ENCODE measurements at places on chromosomes 1 and 21.

DNA sequence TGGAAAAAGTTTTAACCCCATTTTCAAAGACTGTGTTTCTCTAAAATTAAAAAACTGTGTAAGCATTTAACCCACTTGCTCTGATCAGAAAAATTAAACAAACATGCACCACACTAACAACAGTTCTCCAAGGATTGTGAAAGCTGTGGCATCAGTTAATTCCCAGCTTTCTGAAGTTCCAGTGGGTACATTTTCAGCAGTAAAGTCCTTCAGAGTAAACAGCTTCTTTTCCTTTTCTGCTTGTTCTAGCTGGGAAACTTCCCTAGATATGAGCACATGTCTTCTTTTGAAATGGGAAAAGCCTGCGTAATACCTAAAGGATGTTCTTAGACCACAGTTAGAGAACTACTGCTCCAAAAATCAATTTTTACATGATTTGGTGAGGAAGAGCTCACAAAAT, 11.1 kb downstream of the PRRX1 start:
- H3K4me1 ChIP-seq: no peaks in the 10 kb centered on the region
- H3K4me3 ChIP-seq: no peak overlapping the region
- H3K36me3 ChIP-seq: no peaks in the 10 kb centered on the region
- DNase-seq: no peak
- peaks cover 22% of the 10 kb centered on the region for H3K27me3 ChIP-seq

GRCh38 chr1:81670286-81670685, 130.4 kb upstream of the ADGRL2 start:
- H3K27me3 ChIP-seq: no peaks in the 10 kb centered on the region
- H3K27ac ChIP-seq: no peak overlapping the region

DNA sequence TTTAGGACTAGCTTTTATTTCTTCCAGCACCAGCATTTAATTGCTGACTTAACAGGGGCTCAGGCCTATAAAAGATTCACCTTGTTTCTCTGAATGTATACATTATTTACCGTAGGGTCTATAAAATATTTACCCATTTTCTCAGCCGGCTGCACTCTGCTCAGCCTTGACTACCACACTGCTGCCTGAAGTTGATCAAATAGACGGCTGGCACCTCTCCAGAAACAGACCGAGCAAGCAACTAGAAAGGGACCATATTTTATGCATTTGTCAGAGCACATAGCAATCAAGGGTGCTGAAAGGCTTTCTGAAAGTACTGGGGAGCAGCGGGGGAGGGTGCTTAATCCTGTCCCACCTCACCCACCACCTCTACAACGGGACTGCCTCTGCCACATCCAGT, 64.7 kb upstream of the FGGY start:
- H3K27me3 ChIP-seq: peaks cover 1% of the 10 kb centered on the region
- H3K4me1 ChIP-seq: peaks cover 2% of the 10 kb centered on the region
- peaks cover 2% of the 10 kb centered on the region for H3K36me3 ChIP-seq
- no peak for DNase-seq
- H3K4me3 ChIP-seq: no peak overlapping the region

DNA sequence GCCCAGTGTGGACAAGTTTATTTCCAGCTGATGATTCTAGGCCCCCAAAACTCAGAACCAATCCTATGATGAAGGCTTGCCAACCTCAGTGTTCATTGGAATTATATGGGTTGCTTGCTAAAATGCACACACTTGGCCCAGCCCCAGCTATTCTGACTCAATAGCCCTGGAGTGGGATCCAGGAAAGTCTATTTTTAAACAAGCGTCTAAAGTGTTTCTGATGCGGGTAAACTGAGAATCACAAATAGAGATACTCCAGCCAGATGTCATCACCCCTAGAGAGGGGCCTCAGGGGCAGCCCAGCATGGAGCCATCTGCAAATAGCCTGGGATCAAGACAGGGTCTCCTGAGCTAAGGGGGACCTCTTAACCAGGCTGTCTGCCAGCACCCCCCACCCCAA, 46.0 kb downstream of the PKP1 start:
- H3K4me1 ChIP-seq: no peaks in the 10 kb centered on the region
- no peaks in the 10 kb centered on the region for H3K36me3 ChIP-seq
- no peak for DNase-seq
- no peak overlapping the region for H3K27ac ChIP-seq

- H3K27me3 ChIP-seq: no peaks in the 10 kb centered on the region
- no peak overlapping the region for H3K4me3 ChIP-seq
- H3K27ac ChIP-seq: no peak overlapping the region
- no peak for DNase-seq
- H3K36me3 ChIP-seq: peaks cover 24% of the 10 kb centered on the region
These were observed 84.7 kb downstream of the NOTCH2 start for GRCh38 chr1:119984771-119985170.

DNA sequence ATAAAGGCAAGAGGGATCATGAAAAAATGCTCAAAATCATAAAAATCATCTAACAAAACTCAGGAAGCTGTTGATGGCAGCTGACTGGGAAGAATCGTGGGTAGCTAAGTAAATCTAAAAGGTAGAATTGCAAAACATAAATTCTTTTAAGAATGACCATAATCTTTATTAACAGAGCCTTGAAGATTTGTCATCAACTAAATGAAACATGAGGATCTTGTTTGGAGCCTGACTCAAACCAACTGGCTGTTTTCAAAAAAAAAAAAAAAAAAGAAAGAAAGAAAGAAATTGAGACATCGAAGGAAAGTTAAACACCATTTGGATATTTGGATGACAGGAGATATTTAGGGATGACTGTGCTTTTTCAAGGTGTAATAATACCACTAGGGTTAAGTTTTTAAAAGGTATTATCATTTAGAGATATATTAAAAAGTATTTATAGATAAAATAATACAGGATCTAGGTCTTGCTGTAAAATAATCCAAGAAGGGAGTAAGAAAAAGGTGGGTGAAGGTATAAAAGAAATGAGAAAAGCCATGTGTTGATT, 48.6 kb downstream of the CD34 start:
- H3K4me3 ChIP-seq: no peak overlapping the region
- H3K27me3 ChIP-seq: no peaks in the 10 kb centered on the region
- peaks cover 23% of the 10 kb centered on the region for H3K36me3 ChIP-seq
- DNase-seq: no peak

GRCh38 chr1:151511636-151512215, 539 bp downstream of the CGN start:
- peak overlapping the region; percentile 92 for H3K4me3 ChIP-seq
- peak; percentile 23 for DNase-seq
- no peaks in the 10 kb centered on the region for H3K27me3 ChIP-seq

GRCh38 chr21:25024639-25025038, 582.6 kb downstream of the MRPL39 start:
- H3K27ac ChIP-seq: no peak overlapping the region
- H3K27me3 ChIP-seq: no peaks in the 10 kb centered on the region
- H3K36me3 ChIP-seq: no peaks in the 10 kb centered on the region
- DNase-seq: no peak
